NCI-H524 (cell line): ENCODE measurements at places on chromosomes 2 and 18.

GRCh38 chr2:6648596-6649247 lies 217.0 kb downstream of the CMPK2 start:
- DNase-seq = no peak

DNA sequence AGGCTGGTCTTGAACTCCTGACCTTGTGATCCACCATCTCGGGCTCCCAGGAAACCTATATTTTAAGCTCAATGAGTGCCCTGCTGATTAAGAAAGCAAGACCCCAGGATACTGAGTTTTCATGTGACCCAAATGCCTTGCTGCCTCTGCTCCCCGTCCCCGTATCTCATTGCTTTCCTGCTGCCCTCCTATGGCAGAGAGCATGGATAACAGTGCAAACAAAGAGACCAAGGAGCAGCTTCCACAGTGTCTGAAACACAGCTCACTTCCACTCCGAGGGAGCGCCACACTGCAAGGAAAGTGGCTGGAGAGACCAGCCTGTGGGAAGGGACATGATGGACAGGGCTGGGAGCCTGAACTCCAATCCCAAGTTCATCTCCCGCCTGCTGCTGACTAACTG lies 246.8 kb downstream of the TMEM182 start:
- DNase-seq = peak; percentile 66

- DNase-seq = no peak
These were observed 138.2 kb downstream of the ZNF236 start for GRCh38 chr18:76960528-76961035.

DNA sequence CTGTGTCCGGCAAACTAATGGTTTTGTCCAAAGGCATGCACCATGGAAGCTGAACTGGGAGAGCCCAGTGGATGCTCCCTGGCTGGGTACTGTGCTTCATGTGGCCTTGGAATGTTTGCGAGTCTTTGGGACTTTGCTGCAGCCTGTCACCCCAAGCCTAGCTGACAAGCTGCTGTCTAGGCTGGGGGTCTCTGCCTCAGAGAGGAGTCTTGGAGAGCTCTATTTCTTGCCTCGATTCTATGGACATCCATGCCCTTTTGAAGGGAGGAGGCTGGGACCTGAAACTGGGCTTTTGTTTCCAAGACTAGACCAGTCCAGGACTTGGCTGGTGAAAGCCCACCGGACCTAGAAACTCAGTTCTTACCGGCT lies 1.7 kb downstream of the MARS2 start:
- DNase-seq = no peak

- no peak for DNase-seq
These were observed 19.9 kb upstream of the KCNF1 start for GRCh38 chr2:10891848-10892247.

GRCh38 chr2:42754021-42754775 lies 9.7 kb downstream of the OXER1 start:
- DNase-seq = peak; percentile 45

DNA sequence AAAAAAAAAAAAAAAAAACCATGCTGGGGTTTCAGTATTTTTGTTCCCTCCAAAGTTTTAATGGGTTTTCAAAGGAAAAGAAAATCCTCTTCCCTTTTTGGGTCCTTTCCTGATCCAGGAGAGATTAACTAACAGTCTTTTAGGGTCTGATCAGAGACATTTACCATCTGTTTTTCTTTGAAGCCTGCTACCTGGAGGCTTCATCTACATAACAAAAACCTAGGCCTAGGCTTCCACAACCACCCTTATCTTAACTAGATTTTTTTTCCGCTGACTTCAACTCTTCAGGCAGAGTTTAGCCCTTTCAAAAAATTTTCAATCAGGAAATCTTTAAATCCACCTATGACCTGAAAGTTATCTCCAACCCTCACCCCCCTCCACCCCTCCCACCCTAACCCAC lies 154.7 kb downstream of the MBD2 start:
- DNase-seq = no peak

- DNase-seq = no peak
These were observed 114.8 kb downstream of the SCG2 start for GRCh38 chr2:223487214-223487846.

- no peak for DNase-seq
These were observed 519.4 kb downstream of the TDRD15 start for GRCh38 chr2:21643180-21643579.

- peak; percentile 40 for DNase-seq
These were observed 65.4 kb downstream of the LRRFIP1 start for GRCh38 chr2:237692601-237693290.
